ENCODE measurements at places on chromosomes 1 and 21.

GRCh38 chr1:116255486-116256285, 117.4 kb upstream of the ATP1A1 start:
- no peak for DNase-seq

- no peak for DNase-seq
These were observed 125.9 kb upstream of the EDN2 start for GRCh38 chr1:41610361-41610760.

DNA sequence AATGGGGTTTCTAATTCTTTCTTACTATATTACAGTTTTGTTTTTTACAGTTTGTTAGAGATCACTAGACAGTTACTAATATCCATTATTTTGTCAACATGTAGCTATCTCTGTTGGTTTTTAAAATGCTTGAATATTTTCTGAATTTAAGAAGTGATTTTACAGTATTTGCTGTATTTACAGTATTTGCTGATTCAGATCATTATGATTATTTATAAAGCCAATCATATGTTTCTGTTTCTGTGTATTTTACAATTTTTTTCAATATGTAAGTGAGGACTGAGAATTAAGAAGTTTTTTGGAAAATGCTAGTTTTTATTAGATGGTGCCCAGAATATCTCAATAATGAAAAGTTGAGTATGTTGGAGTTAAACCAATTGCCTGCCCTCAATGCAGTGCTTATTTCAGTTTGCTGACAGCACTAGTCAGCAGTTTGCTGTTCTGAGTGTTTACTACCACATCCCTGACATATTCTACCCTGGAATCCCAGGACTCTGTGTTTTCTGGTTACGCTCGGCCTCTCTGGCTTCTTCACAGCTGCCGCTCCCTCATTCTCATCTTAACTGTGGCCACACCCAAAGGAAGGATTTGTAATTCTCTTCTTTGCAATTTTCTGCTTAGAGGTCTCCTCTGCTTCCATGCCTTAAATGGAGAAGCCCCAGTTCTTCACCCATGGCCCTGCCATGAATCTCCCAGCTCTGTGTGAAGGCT, 68.0 kb upstream of the BACH1 start:
- DNase-seq, result no peak

- no peak for DNase-seq
These were observed 306.6 kb downstream of the PCP4 start for GRCh38 chr21:40173816-40174215.

DNA sequence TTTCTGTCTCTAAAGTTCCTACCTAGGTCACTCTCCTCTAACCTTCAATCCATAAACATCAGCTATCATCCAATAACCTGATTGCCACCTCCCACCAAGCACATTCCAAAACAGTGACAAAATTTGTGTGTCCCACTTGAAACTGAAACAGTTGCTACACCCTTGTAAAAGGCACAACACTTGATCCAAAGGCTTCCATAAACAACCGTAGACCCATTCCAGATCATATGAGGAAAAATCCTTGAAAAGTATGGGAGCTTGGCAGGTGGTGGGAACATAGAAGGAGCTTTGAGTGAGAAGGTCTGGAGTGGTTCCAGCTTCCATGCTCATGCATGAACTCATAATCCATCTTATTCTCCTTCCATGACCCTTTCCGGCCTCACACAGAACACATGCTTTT, 82.0 kb upstream of the ATP1A1 start:
- DNase-seq, result no peak

DNA sequence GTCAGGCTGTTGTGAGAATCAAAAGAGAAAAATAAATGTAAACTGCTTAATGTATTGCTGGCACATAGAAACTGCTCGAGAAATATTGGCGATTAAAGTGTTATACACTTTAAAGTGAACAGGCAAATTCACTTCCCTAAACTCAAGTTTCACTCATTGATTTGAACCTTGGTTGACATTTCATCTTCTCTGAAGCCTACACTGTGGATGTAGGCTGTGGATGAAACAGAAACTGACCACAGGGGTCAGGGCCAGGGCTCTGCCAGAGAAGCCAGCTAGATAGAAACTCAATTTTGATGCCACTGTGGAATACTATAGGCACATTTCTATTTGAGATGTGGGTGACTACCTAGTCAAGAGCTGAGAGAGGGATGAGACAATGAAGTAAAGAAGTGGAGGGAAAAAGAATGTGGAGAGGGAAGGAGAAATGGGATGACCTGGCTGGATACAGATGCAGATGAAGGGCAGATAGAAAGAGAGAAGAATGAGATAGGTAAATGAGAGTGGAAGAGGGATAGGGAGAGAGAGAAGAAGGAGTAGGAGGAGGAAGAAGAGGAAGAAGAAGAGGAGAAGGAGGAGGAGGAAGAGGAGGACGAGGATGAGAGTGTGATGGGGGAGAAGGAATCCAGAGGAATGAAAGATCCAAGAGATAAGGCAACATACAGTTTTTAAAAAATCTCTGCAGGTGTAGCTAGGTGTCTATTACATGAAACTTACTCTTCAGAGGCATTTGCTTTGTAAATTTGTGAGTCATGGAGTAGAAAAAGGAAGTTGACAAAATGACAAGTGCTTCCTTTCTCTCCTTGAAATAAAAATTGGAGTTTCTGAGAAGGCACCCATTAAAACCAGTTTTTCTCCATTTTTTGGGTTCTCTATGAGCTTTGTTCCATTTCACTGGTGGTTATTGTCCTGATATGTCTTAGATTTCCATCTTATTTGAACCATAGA, 17.4 kb upstream of the CD1D start:
- no peak for DNase-seq

DNA sequence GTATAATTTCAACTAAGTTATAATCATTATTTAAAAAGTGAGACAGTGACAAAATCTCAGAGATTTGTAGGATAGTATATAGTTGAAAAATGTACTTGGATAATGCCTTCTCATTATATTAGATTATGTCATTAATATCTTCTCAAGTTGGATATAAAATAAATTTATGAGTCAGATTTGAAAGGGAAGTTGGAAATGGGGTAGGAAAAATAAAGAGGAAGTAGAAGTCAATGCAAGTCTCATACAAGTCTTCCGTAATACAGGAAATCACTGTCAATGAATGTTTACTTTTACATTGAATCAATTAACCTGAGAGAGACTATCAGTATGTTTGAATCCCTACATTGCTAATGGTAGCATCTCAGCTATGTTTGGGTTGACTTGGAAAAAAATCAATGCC, 16.2 kb upstream of the RNPC3 start:
- DNase-seq, result no peak

GRCh38 chr1:212645546-212646543, 37.3 kb downstream of the ATF3 start:
- DNase-seq, result no peak

DNA sequence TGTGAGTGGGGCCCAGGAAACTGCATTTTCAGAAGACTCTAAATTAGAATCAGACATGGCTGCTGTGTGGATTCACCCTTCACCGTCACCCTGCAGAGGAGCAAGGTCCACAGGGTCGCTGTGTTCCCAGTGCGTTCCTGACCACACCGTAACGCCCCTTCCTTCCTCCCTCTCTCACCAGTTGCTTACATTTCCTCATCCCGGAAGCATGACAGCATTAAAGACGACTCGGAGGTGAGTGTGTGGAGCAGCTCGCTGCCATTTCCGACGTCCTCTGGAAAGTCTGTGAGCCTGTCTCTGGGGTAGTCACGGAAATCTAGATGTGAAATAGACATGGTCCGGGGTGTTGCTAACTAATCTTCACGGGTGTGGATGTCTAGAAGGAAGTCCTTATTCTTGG, 45.9 kb downstream of the FAAP20 start:
- peak; percentile 18 for DNase-seq

- no peak for DNase-seq
These were observed 437.8 kb downstream of the PTBP2 start for GRCh38 chr1:97159342-97159741.

- no peak for DNase-seq
These were observed 53.0 kb downstream of the KANK4 start for GRCh38 chr1:62265956-62266935.

GRCh38 chr1:218330043-218330623, 15.0 kb upstream of the TGFB2 start:
- DNase-seq, result no peak

DNA sequence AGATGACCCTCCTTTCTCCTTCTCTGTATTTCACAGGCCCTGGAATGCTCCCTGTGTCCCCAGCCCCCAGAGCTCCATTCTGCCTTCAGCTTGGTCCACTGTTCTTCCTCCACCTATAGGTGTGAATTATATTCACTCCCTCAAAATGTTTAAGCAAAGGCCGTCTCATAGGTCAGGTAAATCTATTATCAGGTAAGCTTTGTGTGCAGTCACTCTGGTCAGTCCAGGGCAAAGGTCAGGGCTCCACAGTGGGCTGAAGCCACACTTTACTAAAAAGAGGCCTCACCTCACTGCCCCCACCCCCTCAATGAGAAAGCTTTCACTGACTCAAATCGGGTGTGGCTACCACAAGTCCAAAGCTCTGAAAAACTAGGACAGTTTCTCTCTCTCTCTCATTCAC, 65.9 kb downstream of the DNTTIP2 start:
- no peak for DNase-seq

DNA sequence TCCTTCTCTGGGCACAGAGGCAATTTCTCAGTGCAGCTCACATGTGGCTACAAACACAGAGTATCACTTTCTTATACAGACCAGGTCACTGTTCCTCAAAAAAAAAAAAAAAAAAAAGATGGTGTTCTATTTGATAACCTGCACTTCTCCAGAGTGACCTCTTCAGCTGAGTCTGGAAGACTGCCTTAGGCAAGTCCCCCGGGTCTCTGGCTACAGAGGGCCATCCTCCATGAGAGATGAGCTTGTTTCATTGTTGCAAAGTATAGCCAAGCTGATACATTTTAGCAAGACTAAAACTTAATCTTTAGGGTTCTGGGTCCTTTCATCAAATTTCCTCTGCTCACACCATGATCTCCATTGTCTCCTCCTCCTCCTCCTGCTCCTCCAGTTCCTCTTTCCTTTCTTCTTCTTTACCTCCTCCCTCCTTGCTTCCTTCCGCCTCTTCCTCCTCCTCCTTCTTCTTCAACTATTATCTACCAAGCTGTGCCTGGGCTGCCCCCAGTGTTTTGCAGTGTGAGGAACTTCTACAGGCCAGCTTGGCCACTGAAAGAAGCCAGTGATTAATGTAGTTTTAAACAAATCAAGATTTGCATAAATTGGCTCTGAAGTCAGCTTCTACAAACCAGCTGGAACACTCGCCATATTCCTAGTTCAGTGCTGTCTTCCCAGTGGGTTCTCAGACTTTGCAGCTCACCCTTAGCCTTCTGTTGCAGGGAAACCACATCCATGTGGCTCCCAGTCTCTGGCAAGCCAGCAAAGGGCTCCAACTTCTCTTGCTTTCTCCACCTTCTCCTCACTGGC, 139.4 kb downstream of the RUNX1 start:
- DNase-seq, result no peak

- DNase-seq, result no peak
These were observed 27.3 kb downstream of the FAM151A start for GRCh38 chr1:54595956-54596498.

DNA sequence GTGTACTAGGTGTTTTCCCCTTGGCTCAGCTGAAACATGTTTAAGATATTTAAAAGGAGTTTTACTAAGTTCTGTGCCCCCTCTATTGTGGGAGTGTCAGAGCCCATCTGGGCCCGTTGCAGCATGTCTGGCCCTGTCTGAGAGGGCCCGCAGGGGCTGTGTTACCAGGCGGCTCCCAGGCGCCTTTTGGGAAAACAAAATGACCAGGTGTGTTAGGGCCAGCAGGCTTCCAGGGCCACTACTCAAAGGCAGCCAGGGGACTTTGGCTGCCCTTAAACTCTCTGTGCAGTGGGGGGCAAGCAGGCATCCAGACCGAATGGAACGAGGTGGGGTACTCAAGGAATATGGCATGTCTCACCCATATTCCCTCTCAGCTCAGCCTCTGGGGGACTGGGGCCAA, 111.7 kb downstream of the KCNN3 start:
- no peak for DNase-seq

DNA sequence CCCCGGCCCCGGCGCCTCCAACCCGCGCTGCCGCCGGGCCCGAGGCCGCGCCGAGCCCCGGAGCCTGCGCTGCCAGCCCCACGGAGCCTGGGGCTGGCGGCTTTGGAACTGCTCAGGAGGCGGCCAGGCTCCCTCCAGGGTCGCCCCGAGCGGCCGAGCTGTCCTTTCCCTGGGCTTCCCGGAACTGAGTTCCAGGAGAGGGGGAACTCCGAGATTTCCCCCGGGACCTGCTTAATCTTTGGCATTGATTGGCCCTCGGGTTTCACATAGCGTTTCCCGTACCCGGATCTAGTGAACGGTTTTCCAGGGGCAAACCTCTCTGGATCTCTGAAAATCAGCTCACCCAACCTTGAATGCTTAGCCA, 504 bp downstream of the H6PD start:
- no peak for DNase-seq

DNA sequence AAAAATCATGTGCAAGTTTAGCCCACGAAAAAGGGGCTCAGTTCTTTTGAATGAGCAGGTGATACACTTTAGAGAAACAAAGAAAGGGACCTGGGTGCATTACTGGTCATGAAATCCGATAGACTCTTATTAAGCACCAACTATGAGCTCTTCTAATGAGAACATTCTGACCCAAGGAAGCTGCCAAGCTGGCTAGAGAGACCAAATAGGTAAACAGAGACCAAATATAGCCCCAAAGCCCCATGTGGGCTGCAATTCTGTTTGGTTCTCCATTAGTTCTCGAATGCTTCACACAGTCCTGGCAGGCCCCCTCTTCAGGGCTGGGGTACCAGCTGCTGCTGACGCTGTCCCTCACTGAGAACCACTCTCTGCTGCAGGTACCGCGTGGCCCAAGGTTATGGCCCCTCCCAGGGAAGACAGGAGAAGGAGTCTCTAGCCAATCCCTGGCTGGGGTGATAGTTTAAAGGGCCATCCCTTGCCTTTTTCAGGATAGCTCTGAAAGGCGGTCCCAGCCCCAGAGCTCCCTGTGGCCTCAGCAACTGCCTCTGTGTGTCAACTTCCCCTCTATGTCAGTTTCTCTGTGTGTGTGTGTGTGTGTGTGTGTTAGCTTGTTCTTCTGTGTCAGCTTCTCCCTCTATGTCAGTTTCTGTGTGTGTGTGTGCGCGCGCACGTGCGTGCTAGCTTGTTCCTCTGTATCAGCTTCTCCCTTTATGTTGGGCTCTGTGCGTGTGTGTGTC, 7.1 kb upstream of the UBXN10 start:
- DNase-seq, result no peak

GRCh38 chr1:30942326-30942963, 33.9 kb upstream of the SDC3 start:
- DNase-seq, result no peak

- DNase-seq, result no peak
These were observed 13.9 kb downstream of the SNIP1 start for GRCh38 chr1:37540036-37540785.

- DNase-seq, result no peak
These were observed 43.9 kb downstream of the DSCAM start for GRCh38 chr21:40803101-40803500.
